ENCODE measurements at places on chromosomes 3 and 15.

DNA sequence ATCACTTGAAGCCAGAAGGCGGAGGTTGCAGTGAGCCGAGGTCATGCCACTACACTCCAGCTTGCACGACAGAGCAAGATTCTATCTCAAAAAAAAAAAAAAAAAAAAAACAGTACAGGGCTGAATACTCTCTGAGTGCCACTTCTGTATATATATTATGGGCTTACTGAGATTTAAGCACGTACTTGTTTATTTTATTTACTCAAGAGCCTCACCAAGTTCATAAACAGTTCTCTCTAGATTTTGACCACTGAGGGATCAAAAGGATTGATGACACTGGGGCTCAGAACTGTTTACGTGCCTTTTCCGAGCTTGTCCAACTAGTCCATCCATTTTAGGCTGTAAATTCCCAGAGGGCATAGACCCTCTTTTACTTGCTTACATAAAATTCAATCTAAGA, 81.5 kb downstream of the FRMD4B start:
- DNase-seq: no peak

- DNase-seq: no peak
Measured at GRCh38 chr3:78917536-78917935, 850.3 kb downstream of the ROBO1 start.

GRCh38 chr3:178028933-178029332, 507.3 kb upstream of the KCNMB2 start:
- DNase-seq: no peak

- no peak for DNase-seq
Measured at GRCh38 chr3:128480717-128481437, 12.1 kb downstream of the GATA2 start.

- DNase-seq: no peak
Measured at GRCh38 chr15:89551550-89551949, 23.7 kb upstream of the TICRR start.

DNA sequence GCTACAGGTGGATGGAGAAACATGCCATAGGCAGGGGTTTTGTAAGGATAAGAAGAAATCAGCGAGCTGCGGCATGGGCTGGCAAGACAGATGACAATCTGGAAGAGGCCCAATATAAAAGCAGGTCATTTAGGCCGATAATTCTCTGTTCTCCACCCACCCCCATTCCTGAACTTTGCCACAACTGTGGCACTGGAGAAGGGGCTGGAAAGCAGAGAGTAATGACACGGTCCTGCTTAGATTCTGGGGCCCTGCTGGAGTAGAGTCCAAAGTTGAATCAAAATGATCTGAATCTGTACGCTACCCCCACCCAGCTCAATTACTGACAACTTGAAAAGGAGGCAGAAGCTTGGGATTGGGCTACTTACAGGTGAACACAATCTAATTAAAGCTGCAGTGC, 18.4 kb upstream of the BUB1B start:
- DNase-seq: no peak

DNA sequence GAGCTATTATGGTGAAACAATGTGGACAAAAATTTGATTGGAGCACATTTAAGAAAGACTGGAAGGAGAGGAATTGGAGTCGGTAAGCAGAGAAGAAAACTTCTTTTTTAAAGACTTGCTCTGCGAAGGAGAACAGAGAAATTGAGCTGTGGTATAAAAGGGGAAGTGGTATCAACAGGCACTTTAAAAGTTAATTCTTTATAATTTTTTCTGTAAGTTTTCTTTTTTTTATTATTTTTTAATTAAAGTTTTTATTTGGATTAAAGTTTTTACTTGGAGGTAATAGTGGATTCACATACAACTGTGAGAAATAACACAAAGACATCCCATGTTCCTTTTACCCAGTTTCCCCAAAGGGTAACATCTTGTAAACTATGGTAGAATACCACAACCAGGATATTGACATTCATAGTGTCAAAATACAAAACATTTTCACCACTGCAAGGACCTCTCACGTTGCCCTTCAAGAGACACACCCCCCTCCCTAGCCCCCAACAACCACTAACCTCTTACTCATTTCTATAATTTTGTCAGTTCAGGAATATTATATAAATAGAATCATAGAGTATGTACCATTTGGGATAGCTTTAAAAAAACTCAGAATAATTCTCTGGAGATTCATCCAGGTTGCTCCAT, 33.8 kb upstream of the XIRP1 start:
- no peak for DNase-seq

- DNase-seq: no peak
Measured at GRCh38 chr15:28127036-28127435, 27.9 kb upstream of the OCA2 start.

DNA sequence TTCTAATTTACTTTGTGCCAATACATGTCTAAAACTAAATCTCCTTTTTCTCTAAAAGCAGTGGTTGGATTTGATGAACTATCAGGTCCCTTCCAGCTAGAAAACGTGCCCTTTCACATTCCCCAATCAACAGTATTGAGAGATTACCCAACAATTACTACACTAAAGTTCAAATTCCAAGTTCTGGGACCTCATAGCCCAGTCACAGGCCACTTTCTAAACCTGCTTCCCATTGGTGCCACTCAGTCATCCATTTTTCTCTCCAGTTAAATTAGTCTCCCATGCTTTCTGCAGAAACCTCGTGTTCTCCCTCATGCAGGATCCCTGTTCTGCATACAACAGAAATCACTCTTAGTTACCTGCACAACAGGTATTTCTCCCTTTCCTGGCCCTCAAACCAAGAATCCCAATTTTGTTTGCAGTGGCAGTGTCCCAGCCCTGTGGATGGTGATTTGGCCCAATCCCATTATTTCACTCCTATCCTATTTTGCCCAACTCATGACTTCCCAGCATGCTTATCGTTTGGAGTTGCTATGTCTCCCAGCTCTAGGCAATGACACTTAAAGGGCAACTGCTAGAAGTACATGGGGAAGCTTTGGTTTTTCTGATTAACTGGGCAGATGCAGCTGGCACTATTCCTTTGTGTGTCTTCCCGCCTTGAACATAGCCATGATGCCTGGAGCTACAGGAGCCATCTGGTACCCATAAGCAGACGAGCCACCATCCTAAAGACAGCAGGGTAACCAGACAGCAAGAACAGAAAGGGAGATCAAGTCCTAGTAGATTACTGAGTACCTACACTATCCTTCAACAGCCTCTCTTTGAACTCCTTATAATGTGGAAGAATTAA, 224.2 kb downstream of the MINAR1 start:
- no peak for DNase-seq

GRCh38 chr15:60798821-60799220, 319.9 kb upstream of the ICE2 start:
- no peak for DNase-seq

DNA sequence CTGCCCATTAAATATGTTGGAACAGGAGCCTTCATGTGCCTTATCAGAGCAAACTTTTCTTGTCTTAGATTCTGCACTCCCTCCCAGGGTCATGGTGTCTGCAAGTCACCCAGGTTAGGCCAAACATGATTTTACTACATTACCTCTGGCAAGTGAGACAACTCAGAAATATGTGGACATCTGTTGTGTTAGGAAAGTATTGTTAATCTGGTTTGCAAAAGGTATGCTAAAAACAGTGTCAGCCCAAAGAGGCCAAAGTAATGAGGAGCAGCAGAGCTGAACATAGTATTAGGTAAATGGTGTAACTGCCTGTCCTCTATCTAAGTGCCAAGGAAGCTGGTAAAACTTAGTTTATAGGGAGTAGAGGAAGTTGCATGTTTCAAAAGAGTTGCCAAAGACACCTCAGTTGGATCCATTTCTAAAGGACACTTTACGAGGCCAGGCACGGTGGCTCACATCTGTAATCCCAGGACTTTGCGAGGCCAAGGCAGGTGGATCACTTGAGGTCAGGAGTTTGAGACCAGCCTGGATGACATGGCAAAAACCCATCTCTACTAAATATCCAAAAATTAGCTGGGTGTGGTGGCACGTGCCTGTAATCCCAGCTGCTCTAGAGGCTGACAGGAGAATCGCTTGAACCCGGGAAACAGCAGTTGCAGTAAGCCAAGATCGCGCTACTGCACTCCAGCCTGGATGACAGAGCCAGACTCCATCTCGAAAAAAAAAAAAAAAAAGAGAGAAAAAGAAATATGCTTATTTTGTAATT, 22.5 kb upstream of the PPIB start:
- DNase-seq: no peak

DNA sequence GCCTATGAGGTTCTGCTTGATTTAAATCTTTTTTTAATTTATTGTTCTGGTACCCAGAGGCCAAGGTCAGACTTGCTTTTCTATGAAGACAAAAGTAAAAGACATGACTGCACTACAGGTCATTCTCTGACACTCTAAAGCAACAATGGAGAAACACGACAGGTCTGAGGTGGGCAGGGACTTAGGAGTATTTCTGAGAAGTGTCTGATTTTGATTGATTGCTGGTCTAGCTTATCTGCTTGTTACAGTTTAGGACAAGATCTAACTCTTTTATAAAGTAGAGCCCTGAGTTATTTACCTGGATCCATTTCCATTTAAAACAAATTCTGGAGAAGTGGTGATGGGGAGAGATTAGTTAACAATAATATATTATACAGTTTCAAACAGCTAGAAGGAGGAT, 115.2 kb upstream of the STT3B start:
- DNase-seq: no peak

DNA sequence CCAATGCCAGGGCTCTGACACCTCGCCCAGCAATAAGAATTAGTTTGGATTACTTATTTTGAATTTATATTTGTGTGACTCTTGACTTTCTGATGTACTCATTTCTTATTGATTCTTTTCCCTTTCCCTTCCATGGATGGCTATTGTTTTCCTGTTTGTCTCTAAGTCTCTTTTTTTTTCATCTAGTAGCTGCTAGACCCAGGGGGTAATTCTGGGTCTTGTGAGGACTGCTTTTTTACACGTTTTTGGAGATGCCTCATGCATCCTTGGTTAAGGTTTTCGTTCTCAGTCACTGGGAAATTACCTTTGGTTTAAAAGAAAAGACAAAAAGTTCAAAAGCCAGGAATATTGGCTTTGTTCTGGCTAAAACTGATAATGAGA, 70.2 kb upstream of the STRIT1 start:
- no peak for DNase-seq

Data from hypothalamus (tissue), 51 donors.